NCI-H2081 treated with DMSO at 0.1 percent for 48 hours (cell line): ENCODE measurements at places on chromosomes 2 and 18.

DNA sequence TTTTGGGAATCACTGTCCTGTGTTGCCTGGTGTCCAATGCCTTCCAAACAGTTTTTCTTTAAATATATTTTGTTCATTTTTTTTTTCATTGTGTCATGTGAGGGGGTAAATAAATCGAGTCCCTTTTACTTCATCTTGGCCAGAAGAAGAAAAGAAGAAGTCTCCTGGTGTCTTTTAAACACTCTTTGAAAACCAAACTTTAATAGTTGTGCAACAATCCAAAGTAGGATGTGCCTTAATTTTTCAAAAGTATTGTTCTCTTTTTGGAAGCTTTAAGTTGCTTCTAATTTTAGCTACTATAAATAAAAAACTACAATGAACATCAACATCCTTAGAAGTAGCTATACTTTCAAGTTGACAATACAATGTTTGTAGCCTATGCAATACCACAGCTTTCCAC is 154.9 kb downstream of the ATAD2B start:
- DNase-seq = no peak

GRCh38 chr2:161059388-161059787 is 100.8 kb upstream of the TANK start:
- DNase-seq = no peak

GRCh38 chr18:6484659-6485058 is 69.9 kb upstream of the L3MBTL4 start:
- DNase-seq = no peak

DNA sequence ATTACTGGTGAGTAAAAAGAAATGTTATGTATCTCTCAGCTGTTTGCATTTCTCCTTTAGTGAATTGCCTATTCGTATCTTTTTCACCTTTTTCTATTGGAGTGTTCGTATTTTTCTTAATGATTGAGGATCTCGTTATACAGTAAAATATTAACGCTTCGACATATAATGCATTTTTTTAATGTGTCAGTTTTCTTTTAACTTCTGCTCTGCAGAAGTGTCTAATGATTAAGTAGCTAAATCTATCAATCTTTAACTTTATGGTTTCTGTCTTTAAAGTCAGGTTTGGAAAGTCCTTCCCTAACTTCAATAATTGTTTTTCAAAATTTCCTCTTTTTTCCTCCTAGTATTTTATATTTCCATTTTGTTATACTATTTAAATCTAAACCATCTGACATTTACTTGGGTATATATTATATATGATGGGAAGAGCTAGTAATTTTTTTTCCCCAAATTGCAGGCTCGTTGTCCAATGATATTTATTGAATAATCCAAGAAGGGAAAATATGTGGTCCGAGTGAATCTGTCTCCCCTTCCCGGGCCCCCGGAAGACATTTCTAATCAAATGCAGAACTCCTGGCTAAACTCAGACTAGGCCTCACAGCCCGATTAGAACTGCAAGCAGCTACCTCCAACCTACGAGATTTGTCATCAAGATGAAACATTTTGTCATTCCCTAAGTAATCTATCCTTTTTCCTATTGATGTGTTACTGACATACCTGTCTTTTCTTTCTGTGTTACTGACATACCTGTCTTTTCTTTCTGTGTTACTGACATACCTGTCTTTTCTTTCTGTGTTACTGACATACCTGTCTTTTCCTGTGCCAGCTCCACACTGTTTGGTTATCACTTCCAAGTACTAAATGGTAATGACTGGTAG is 17.2 kb downstream of the PCBP1 start:
- DNase-seq = no peak

DNA sequence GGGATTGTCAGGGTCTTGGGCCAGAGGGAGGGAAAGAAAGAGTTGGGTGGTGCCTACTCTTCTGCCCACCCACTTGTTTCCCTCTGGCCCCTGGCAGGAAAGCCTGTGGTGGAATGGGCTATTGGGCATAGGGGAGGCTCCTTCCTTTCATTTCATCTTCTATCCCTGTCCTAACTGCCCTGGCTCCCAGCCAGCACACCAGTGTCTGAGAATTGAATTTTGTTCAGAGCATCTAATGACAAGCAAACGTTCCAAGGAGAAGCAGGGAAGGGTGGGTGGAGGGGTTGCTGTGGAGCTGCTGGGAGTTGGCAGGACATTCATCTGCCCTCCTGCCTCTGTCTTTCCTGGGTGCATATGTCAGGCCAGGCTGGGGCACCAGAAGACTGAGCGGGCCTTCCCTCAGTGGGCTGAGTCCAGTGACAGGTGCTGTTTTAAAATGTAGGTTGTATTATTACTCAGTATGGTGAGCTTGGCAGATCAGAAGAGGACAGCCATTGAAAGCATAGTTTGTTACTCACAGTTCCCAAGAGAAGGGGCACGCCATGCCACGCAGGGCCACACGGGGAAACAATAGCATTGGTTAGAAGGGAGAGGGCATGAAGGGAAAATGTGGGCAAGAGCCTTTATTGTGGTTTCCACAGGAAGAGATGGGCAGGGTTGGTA is 171.9 kb downstream of the ACOXL start:
- no peak for DNase-seq

- no peak for DNase-seq
Measured at GRCh38 chr18:23054553-23054952, 80.7 kb upstream of the CABLES1 start.

DNA sequence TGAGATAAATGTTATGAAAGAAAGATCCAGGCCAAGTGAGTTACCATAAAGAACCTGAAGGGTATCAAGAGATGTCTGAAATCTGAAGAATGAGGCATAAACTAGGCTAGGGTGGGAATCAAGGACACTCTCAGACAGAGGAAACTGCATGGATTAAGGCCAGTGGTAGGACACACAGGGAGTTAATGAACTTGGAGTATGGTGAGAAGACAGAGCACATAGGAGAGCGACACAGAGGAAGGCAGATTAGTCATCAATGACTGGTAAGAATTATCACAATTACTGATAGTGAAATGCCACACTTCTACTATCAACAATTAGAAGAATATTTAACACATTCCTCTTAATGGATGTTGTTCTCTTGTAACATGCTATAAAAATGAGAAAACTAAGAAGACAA is 76.9 kb downstream of the TTC21B start:
- DNase-seq = no peak
